Activated T-helper 1 cell treated with anti-CD3 and anti-CD28 coated beads, Interleukin-12 subunit alpha, Interleukin-12 subunit beta, Interleukin-2, Interleukin-4 antibody, amounts not matched to agents 30 ng/mL and 10 ng/mL and 1 ng/mL, durations not matched to agents 14 hours and 24 hours and 36 hours (primary cell): ENCODE measurements at places on chromosomes 3 and 15. TPM values are rescaled to one million over a fixed set of nuclear protein-coding genes. Genes with fewer than 3 reads are reported as not detected.

Gene SLC28A2
- not detected in 2 replicates for total RNA-seq

Gene DUOX1
- 0.10 and 0.13 TPM in 2 replicates for total RNA-seq

Gene TGM4
- not detected in 2 replicates for total RNA-seq

DNA sequence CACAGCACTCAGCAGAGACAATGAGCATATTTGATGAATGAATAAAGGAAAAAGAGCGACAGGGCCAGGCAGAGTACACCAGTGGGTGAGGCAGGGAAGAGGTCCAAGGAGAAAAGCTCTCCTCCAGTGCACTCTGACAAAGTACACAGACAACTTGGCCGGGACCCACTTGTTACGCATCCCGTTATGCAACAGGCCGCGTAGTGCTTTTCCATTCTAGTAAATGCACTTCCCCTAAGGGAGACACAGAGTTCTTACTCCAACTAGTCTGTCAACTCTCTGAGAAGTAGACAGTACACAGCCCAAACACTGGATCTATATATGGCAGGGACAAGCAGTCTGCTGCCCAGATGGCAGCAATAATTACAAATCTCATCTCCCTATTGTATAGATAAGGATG, 18.5 kb downstream of the LARP6 start:
- peaks cover 1% of the 10 kb centered on the region for H3K27me3 ChIP-seq
- H3K36me3 ChIP-seq: no peaks in the 10 kb centered on the region
- H3K27ac ChIP-seq: no peak overlapping the region
- H3K4me3 ChIP-seq: no peak overlapping the region
- H3K4me1 ChIP-seq: no peaks in the 10 kb centered on the region
- no peak for DNase-seq

- H3K36me3 ChIP-seq: no peaks in the 10 kb centered on the region
- no peaks in the 10 kb centered on the region for H3K4me1 ChIP-seq
- no peak overlapping the region for H3K27ac ChIP-seq
- DNase-seq: no peak
Observed at GRCh38 chr3:156184156-156184555, 63.8 kb downstream of the KCNAB1 start.

Gene FANCD2OS
- total RNA-seq: not detected in 2 replicates

GRCh38 chr15:29435811-29436210, 166.2 kb upstream of the NSMCE3 start:
- no peaks in the 10 kb centered on the region for H3K4me1 ChIP-seq
- peaks cover 4% of the 10 kb centered on the region for H3K27me3 ChIP-seq
- no peak for DNase-seq
- H3K36me3 ChIP-seq: no peaks in the 10 kb centered on the region

GRCh38 chr3:20458994-20459716, 273.1 kb upstream of the SGO1 start:
- DNase-seq: no peak
- no peaks in the 10 kb centered on the region for H3K36me3 ChIP-seq
- no peaks in the 10 kb centered on the region for H3K27me3 ChIP-seq

- peaks cover 85% of the 10 kb centered on the region for H3K4me1 ChIP-seq
- peak overlapping the region; percentile 80 for H3K4me3 ChIP-seq
- peak; percentile 43 for DNase-seq
Observed at GRCh38 chr3:13012221-13012691, 61.0 kb downstream of the IQSEC1 start.

Gene CHRNA7
- not detected in 2 replicates for total RNA-seq

GRCh38 chr3:150783316-150783715, 20.3 kb upstream of the SIAH2 start:
- no peak for DNase-seq
- no peaks in the 10 kb centered on the region for H3K27me3 ChIP-seq
- no peak overlapping the region for H3K4me3 ChIP-seq

- H3K27me3 ChIP-seq: peaks cover 39% of the 10 kb centered on the region
- peaks cover 18% of the 10 kb centered on the region for H3K36me3 ChIP-seq
- no peak overlapping the region for H3K27ac ChIP-seq
- no peak overlapping the region for H3K4me3 ChIP-seq
- H3K4me1 ChIP-seq: peaks cover 25% of the 10 kb centered on the region
Observed at GRCh38 chr3:45909542-45909941, 23.2 kb downstream of the CCR9 start.
